Activated naive CD8-positive, alpha-beta T cell treated with anti-CD3 and anti-CD28 coated beads, Interleukin-2, amount 10 ng/mL, durations not matched to agents 7 days and 5 days (primary cell): ENCODE measurements at places on chromosomes 5 and 9. TPM values are rescaled to one million over a fixed set of nuclear protein-coding genes. Genes with fewer than 3 reads are reported as not detected.
A peak's percentile ranks its signal among the peaks of the same experiment; 100 is the strongest.

DNA sequence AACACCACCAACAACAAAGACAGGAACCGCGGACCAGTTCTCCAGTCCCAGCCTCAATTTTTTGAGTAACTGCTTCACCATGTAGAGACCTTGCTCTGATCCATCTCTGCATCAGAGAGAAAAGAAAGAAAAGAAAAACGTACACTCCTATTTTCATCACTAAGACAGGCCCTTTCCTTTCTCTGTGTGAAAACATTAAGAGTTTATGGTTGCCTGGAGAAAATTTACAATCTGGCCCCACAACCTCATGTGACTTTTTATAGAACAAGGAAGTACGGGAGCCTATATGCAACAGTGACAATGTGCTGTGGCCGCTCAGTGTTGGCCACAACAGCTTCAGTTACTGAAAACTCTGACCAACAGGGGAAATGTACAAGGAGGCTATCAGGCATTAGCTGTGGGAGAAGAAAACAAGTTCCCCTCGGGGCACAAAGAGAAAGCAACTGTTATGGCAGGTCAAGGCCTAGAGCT, 272.9 kb upstream of the PTGER4 start:
- DNase-seq: no peak

DNA sequence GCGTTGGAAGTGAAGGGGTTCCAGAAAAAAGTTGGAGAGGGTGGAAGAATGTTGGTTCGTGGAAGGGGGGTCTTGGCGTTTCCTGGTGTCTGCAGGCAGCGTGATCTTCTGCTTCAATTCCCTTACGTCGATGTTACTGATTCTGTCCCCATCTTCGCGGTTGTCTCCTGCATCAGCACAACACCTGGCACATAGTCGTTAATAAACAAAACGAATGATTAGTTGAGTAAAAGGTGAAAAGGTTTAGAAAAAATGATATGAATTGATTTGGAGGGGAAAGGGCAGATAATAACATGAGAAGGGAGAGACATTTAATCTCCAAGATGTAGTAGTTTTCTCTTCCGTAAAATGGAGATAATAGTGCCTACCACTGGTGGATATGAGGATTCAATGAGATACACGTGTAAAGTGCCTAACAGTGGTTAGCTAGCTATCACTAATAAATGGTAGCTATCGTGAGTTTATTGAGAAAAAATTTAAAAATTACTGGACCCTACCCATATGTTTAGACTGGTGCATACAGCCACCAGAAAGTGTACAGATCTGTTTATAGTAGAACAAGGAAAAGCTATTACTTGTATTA, 556 bp downstream of the MTREX start:
- DNase-seq: no peak

DNA sequence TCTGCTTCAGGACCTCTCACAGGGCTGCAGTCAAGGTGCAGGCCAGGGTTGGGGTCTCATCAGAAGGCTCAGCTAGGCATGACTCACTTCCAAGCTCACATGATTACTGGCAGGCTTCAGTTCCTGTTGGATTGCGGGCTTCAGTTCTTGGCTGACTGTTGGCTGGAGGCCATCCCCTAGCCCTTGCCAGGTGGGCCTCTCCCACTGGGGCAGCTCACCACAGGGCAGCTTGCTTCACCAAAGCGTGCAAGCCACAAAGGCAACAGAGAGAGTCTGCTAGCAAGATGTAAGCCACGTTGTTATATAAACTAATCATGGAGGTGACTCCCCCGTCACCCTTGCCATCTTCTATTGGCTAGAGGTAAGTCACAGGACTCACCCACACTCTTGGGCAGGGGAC, 14.4 kb downstream of the CPLX2 start:
- DNase-seq: no peak

- DNase-seq: no peak
These were observed 1054.8 kb upstream of the C9orf72 start for GRCh38 chr9:28628031-28628430.

- DNase-seq: peak; percentile 68
These were observed 99.1 kb downstream of the FBXO38 start for GRCh38 chr5:148482697-148483462.

GRCh38 chr5:14917719-14918118, 46.1 kb upstream of the ANKH start:
- DNase-seq: no peak

- no peak for DNase-seq
These were observed 158.0 kb downstream of the TRIO start for GRCh38 chr5:14301186-14301585.

GRCh38 chr9:127231666-127232065, 32.9 kb upstream of the GARNL3 start:
- no peak for DNase-seq

- DNase-seq: no peak
These were observed 90.3 kb downstream of the ANKRD55 start for GRCh38 chr5:56142614-56143372.

- DNase-seq: no peak
These were observed 38.7 kb upstream of the C6 start for GRCh38 chr5:41252036-41252435.

DNA sequence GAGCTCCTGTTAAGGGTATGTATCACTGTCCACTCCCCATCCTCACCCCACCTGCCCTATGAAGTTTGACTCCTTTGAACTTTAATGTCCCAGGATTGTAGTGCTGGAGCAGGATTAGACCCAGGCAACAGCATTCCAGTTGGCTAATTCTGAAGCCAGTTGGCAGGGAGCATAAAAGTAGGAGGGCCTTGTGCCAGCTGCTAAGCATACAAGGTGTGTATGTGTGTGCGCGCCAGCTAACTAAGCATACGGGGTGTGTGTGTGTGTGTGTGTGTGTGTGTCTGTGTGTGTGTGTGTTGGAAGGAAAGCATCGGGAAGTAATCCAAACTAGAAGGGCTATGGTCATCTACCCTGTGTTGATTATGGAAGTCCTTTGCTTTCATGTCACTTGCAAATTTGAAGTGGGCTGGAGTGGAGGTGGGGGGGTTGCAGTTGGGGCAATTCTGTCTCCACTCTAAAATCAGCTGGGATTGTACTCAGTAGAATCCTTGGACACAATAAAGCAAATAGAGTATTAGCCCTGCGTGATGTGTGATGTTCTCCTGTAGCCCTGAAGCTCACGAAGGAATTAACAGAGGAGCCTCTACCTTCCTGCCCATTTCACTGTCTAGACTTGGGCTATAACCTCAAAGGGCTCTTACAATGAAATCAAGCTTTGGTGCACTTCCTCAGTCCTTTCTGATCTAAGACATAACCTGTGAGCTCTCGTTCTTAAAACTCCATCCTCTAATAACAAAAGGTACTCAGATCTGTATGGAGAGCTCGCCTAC, 26.9 kb downstream of the HMGCR start:
- no peak for DNase-seq

DNA sequence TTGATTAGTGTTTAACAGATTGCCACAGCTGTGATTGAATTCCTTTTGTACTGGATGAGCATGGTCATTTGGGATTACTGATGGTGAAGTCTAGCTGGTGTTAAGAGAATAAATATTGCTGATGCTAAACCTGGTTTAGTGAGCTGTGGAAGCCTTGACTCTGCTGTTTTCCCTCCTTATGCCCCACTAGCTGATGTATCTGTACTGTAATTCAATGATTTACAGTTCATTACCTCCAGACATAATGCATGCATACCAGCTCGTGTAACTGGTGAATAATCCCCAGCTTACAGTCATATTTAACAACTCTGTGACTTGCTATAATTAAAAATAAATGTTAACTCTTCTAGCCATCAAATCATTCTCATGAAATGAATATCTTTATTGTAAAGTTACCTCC, 1.7 kb upstream of the CMYA5 start:
- DNase-seq: no peak

DNA sequence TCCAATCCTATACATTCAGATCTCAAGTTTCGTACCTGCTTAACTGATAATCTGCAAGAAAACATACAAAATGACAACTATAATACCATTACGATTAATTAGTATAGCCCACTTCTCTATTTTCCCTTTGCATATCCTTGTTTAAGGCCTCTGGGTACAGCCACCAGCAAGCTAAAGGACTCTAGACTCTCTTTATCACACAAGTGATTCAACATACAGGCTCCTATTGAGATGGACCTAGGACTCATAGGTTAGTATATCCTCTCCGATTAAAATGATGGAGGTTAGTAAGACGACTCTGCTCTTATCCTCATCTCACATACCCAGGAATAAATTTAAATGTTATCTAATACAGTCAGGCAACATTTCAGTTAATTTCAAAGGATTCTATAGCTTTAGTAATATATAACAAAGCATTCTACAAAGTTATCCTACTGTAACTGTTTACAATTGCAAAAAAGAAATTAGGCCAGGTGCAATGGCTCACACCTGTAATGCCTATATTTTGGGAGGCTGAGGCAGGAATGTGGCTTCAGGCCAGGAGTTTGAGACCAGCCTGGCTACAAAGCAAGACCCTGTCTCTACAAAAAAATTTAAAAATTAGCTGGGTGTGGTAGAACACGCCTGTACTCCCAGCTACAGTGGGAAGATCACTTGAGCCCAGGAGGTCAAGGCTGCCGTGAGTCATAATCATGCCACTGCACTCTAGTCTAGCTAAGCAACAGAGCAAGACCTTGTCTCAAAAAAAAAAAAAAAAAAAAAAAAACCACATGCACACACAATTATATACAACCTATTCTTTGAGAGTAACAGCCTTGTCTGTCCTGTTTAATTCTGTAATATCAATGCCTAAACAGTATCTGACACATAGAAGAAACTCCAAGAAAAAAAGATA, 15.4 kb downstream of the HAUS6 start:
- DNase-seq: no peak

DNA sequence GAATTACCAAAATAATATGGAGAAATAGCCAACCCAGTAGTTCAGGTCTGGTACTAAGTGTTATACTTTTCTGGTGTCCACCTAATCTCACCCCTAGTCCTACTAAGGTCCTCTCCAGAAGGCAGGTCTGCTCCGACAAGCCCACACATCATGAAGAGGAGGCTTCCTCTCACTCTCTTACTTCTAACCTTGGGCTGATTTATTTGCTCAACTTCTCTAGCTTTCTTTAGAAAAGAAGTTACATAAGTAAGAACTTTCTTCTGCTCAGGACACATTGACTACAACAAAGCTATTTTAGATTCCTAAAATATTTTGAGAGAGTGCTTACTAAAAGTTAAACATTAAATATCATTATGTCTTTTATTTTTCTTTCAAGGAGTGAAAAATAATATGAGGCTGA, 329.7 kb upstream of the NREP start:
- no peak for DNase-seq

GRCh38 chr5:160289356-160289651, 23.1 kb downstream of the CCNJL start:
- no peak for DNase-seq

DNA sequence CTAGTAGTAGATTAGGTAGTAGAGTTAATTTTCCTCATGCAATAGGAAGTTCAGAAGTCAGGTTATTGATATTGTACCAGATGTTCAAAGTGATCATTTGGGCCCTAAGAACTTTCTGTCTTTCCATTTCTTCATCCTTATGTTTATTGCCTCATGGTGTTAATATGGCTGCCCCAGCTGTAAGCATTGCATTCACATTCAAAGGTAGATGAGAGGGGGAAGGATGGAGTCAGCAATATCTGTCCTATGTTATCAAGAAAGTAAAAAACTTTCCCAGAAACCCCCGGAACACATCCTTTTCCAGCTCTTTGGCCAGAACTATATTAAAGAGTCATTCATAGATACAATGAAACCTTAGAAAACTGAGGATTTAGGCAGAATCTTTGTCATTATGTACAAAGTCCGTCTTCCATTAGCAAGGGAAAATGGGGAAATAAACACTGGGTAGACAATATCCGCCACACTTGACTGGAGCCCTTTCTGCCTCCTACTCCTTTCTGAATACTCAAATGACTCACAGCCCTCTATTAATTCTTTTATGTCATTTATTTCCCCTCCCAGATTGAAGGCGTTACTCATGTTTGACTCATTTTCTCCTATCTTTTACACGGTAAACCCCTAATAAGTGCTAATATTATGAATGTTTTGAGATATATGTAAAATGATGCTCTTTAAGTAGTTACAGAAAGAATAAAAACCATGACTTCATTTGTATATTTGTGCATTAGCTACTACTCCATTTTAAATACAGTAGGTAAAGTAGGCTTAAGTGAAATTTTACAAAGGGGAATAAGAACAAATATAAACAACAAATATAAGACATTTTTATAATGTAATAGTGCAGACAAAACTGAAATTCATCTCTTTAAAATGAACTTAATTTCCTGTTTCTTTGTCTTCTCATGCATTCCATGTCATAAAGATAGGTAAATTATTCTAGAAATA, 127.6 kb downstream of the SLF1 start:
- DNase-seq: no peak

GRCh38 chr5:141904551-141904950, 19.1 kb upstream of the DELE1 start:
- no peak for DNase-seq

DNA sequence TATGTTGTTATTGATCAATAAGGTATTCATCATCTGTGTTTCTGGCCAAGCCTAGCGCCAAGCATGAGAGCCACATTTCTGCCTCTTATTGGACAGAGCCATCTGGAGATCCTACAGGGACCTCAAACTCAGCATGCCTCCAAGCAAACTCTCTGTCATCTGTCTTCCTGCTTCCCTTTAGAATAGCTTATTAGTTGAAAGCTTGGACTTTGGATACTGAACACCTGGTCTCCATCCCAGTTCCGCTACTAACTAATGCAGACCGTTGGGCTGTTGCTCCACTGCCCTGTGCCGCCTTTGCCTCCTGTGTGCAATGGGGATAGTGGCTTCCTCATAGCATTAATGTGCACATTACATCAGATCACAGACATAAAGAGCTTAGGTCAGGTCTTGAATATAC, 65.5 kb downstream of the MAP1B start:
- no peak for DNase-seq

DNA sequence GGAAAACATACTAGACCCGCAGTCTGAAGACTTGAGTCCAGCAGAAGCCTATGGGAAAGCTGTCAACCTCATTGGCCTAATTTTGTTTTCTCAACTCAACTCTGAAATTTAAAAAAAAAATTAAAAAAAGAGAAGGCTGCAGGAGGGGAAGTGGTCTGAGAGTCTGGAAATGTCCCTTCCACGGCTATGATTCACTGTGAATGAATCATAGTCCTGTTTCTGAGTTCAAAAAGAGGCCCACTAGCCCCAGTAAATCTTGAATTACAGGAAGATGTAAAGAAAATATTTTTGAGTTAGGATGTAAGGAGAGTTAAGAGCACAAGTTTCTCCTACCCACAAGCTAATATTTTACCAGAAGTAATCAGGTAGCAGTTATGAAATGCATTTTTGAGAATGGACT, 565.5 kb upstream of the DMAC1 start:
- DNase-seq: no peak

PLEKHG4B gene
- not detected for total RNA-seq

ENTPD2 gene
- total RNA-seq: not detected

CBY3 gene
- not detected for total RNA-seq

SHISAL2B gene
- not detected for total RNA-seq

CCL21 gene
- not detected for total RNA-seq

FBLL1 gene
- total RNA-seq: not detected

ADCY2 gene
- total RNA-seq: not detected

EQTN gene
- not detected for total RNA-seq

PLAC8L1 gene
- not detected for total RNA-seq

PCDHGA10 gene
- total RNA-seq: 0.14 TPM

CCNO gene
- total RNA-seq: not detected
